SK-N-SH (cell line): ENCODE measurements at places on chromosomes 12 and 14. TPM values are rescaled to one million over a fixed set of nuclear protein-coding genes. Genes with fewer than 3 reads are reported as not detected.

Gene CLEC12A
- polyA plus RNA-seq, result not detected in 2 replicates

Gene DPY19L2
- polyA plus RNA-seq, result 4.8 and 8.8 TPM in 2 replicates

Gene SMARCC2
- polyA plus RNA-seq, result 64.3 and 73.0 TPM in 2 replicates

Gene LGR5
- 1.4 and 5.6 TPM in 2 replicates for polyA plus RNA-seq

Gene PRR13
- 58.5 and 59.3 TPM in 2 replicates for polyA plus RNA-seq

Gene CCDC177
- polyA plus RNA-seq, result not detected in 2 replicates
